ENCODE measurements at places on chromosomes 6 and 20.
A peak's percentile ranks its signal among the peaks of the same experiment; 100 is the strongest.

- no peak for DNase-seq
Measured at GRCh38 chr6:167798453-167798852, 28.3 kb upstream of the AFDN start.

GRCh38 chr6:131532580-131533039, 40.4 kb upstream of the ARG1 start:
- no peak for DNase-seq

DNA sequence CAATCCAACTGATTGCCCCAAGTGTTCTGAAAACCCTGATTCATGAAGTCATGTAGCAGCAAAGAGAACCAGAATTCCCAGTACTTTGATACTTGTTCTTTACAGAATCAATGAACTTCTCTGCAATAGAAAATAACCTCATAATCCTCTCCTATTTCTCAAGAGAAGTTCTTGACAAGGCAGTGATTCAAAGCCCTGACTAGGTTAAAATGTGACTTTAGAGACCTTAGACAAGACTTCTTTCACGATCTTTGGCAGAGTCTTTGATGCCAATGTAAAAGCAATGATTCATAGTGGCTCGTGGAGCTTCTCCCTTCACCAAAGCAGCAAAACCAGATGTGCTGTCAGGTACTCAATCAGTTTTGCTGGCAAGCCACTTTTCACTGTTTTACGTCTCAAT, 95.2 kb downstream of the CDK19 start:
- DNase-seq, result no peak

- no peak for DNase-seq
Measured at GRCh38 chr6:37441651-37442050, 8.6 kb downstream of the CMTR1 start.

DNA sequence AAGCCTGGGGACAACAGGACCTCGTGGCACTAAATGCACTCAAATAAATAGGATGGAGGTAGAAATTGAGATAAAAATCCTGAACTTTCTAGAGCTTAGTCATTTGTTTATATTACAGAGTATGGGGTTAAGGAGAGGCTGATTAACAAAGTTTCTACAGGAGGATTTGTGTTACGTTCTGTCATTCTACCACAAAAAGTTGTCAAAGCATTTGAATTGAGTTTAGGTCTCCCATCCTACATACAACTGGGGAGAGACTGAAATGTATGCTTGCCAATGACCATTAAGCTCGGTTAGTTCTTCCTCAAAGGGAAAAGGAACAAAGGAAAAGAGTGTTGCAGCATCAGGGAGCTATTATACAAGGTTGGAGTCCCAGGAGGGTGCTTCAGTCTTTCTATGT, 597.9 kb downstream of the COL12A1 start:
- no peak for DNase-seq

DNA sequence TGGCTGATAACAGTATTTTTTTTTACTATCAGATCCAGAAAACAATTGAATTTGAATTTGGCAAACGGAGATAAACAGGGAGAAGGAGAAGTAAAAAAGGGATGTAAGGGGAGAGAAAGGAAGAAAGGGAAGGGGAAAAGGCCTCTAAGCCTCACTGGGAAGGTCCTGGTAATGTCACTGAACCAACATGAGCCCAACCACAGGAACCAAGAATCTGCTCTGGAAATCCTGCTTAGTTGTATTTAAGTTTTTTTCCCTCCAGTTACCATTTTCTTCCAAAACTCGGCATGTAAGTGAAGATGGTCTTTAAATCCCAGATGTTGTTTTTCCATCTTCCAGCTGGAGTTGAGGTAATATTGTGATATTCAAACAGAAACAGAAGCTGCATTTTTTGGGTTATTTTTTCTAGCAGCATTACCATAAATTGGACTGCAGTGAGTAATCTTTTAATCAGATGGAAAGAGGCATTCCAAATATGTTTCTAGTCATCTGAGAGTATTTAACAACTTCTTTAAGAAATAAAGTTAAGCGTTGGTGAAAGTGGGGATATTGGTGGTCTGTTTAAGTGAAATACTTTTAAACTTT, 91.1 kb downstream of the TXNDC5 start:
- DNase-seq, result peak; percentile 52

- DNase-seq, result no peak
Measured at GRCh38 chr20:17616480-17617211, 46.8 kb downstream of the DSTN start.

DNA sequence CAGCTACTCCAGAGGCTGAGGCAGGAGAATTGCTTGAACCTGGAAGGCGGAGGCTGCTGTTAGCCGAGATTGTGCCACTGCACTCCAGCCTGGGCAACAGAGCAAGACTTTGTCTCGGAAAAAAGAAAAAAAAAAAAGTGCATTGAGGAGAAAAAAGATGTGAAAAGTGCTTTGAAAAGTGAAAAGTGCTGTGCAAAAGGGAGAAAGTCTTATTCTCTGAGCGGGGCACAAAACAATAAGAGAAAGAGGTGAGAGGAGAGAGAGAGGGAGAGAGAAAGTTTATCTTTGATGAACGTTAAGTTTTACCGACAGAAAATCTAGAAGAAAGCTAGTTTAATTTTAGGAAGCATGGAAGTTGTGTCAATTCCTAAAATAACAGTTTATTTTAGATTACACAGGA, 3.9 kb upstream of the PACSIN1 start:
- no peak for DNase-seq

GRCh38 chr6:447381-448165, 56.0 kb downstream of the IRF4 start:
- DNase-seq, result no peak

DNA sequence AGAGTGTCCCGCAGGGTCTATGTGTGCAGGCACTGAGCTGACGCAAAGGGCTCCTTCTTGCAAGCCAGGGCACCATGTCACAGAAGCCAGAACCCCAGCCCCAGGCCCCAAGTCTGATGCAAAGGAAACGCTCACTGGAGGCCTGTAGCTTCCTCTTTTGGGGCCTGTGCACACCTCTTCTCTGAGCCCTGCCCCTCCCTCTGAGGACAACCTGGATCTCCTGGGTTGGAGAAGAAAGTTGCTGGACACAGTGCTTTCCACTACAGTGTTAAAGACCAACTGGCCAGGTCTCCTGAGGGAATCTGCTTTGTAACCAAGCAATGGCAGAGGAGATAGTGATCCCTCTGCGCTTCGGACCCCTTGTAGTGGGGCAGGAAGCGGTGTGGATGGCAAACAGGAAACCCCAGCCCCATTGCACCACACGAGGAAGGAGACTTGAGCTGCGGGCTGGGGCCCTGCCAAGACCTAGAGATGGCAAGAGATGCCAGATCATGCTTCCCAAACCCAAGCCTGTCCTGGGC, 90.0 kb downstream of the PRND start:
- DNase-seq, result no peak

GRCh38 chr6:36333931-36334725, 2.6 kb downstream of the BNIP5 start:
- no peak for DNase-seq

DNA sequence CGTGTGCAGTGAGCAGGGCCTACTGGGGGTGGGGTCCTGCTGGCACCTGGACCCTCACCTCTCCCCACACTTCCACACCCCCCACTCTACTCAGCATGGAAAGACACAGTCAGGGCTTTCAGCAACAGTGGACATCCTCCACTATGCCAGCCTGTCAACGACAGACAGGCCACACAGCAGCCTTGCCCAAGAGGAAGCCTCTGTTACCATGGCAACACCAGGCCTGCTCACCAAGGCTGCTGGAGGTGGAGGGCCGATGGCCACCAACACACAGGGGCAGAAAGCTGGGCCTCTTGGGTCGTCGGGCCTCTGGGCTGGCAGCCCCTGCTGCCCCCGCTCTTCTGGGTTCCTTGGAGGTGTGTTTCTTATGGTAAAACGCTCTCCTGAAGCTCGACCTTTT, 13.6 kb downstream of the BNIP5 start:
- no peak for DNase-seq

- DNase-seq, result no peak
Measured at GRCh38 chr20:40293740-40294139, 395.3 kb downstream of the MAFB start.

GRCh38 chr20:1418350-1418749, 25.5 kb upstream of the FKBP1A start:
- DNase-seq, result peak; percentile 37

- DNase-seq, result no peak
Measured at GRCh38 chr6:148840256-148840655, 93.4 kb downstream of the UST start.

DNA sequence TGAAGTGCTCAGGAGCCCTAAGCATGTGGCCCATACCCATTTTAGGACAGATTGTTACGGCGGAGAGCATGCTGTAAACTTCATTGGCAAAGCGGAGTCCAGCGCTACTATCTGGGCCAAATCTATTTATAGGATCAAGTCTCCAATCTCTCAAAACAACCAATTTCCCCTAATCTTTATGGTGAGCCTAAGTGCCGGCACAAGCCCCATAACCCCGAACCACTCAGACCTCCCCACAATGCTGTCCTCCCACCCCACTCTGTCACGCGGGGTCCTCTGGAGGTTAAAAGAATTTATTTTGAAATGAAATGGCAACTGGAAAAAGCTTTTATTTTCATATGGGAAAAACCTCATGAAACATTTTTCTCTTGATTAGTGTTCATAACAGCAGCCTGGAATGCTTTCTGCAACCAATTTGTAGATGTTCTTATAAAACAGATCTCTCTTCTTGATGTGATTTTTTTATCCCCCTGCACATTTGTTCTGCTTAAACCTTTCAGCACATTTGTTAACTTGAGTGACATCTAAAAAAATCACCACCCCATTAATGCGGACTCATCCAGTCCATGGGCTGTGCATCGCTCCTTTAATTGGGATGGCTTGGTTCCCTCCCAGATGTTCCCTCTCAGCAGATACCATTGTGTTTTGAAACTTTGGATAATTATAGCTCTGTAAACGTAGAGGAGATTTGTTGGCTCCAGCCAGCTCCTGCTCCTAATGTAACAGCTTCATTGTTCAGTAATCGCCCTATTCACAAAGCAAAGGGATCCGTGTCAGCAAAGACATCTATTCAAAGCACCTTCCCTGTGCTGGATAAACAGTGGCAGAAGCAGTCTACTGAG, 323.6 kb downstream of the CD83 start:
- peak; percentile 67 for DNase-seq

DNA sequence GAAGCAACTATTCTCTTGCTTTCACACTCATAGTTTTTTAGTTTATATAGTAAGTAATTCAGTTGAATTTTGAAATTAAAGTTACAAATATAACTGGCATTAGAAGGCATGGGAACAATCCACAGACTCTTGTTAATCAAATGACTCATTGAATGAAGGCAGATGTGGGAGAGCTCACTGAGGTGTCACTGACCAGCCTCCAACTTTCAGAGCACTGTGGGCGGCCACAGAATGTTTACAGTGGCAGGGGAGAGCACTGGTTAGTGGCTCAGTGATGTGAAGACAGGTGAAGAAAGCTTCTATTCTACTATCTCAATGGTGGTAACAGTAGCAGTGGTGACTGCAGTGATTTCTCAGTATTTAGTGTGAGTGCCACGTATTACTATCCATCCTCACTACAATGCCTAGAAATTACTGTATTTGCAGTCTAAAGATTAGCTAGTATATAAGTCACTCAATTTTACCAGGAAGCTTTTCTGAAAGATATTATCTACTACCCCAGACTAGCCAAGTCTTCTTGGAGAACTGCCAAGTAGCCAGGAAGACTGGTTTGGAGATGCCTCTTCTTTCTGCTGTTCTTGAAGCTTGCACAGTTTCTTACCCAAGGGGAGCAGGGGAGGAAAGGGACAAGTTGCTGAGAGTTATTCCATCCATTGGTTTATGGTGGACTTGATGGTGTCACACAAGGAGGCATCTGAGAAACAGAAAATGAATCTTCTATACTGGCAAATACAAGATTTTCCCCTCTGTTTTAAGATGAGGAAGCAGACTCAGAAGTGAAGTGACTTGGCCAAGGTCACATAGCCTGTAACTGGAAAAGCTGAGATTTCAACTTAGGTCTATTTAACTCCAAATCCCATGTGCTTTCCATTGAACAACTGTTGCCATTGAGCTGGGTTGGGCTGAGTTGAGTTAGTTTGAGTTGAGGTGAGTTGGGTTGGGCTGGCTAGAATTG, 231.2 kb downstream of the ANKRD60 start:
- DNase-seq, result peak; percentile 75

- no peak for DNase-seq
Measured at GRCh38 chr6:4788482-4788881, 12.3 kb downstream of the CDYL start.

- DNase-seq, result peak; percentile 73
Measured at GRCh38 chr20:58361481-58362205, 27.4 kb upstream of the VAPB start.

DNA sequence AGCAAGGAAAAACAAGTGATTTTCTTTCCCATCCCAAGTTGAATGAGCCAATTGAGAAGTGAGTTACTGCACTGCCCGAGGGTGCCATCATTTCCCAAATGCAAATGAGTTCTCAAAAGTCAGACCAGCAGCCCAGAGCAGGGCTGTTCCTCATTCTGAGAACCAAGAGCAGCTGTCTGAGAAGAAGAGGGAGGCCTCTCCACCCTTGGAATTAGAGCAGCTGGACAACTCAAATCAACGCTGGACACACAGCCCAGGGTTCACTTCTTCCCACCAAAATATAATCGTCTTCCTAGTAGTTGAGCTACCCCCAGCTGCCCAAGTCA, 4.6 kb upstream of the PREX1 start:
- DNase-seq, result no peak

DNA sequence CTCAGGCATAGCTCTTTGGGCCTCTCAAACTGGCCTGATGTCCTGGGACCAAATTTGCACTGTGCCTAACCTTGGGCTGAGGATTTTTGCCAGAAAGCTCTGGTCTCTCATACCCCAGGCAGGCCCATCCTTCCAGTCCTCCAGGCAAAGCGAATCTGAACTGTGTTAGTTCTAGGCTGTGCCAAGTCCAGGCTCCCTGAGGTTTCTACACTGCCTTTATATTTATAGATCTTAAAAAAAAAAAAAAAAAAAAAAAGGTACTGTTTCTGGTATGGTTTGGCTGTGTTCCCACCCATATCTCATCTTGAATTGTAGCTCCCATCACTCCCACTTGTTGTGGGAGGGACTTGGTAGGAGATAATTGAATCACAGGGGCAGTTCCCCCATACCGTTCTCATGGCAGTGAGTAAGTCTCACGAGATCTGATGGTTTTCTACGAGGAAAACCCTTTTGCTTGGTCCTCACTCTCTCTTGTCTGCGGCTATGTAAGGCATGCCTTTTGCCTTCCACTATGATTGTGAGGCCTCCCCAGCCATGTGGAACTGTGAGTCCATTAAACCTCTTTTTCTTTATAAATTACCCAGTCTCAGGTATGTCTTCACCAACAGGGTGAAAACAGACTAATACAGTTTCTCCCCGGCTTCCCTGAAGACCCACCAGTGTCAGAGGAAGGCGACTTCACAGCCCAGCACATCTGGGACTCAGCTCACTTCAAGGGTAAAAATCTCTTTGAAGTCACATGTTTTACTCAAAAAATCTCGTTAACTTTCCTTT, 39.0 kb upstream of the TBXT start:
- no peak for DNase-seq

DNA sequence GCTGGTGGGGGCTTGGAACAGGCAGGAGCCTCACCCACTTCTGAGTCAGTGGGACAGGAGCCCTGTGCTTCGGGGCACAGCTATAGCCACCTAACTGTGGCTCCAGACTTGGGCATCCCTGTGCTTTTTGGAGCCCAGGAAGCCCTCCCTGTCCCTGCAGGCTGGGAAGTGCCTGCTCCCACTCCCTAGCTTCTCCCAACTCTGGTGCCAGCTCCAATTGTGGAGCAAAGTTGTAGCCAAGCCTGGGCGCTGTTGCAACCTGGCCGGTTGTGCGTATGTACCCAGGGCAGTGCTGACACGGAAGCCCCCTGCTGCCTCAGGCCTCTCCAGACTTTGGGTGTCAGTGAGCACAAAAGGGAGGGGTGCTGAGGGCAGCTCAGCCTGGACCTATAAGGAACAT, 601.7 kb upstream of the GJE1 start:
- no peak for DNase-seq

GRCh38 chr20:57393321-57394120, 2.3 kb downstream of the RBM38 start:
- no peak for DNase-seq

GRCh38 chr6:18330548-18331081, 56.5 kb upstream of the RNF144B start:
- DNase-seq, result no peak

All from AG08395 (cell line).